CD4-positive, alpha-beta T cell treated with Interleukin-15 for 1 hour (primary cell): ENCODE measurements at places on chromosomes 6 and 20.

DNA sequence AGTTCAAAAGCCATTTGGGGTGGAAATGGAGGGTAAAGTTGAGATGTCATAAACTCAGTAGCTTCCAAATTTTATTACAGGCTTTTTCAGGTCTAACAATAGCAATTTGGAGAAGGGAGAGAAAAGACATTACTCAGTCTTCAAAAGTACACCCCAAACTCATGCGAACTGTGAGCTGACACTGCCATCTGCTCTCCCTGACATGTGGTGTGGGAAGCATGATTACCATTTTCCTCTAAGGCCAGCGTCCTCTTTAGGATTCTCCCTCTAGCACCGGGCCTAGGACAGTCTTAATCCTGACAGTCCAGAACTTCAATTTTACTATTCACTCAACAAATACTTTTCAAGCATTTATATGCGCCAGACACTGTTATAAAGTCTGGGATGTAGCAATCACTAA is 536.0 kb upstream of the JARID2 start:
- DNase-seq = no peak

DNA sequence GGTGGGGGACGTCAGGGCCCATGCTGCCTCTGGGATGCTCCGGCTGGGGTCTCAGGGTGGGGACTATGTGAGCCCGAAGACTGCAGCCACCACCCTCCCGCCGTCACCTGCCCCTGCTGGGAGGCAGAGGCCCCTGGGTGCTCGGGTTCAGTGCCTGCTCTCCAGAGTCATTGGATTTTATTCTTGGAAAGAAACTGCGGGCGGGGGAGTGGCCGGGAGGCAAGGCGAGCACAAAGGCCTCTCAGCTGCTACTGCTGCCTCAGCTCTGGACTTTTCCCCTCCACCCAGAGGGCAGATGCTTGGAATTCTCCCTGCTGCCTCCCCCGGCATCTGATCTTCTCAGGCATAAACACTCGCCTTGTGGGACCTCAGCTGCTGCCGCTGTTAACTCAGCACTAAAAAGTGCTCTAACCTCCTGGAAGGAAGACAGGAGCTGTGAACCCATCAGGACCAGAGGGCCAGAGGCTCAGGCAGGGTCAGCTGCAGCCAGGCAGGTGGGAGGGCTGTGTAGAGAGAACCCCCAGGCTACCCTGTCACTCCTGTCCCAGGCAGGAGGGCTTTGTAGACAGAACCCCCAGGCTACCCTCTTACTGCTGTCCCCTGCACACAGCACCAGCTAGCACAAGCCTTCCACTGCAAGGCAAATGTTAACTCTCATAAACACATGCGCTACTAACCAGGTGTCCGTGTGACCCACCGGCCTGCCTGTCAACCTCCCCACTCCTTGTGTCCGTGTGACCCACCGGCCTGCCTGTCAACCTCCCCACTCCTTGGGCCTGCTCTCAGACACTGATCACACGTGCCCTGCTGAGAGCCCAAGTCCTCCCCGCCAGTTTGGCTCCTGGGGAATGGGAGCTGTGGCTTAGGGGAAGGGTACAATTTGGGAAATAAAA is 9.4 kb upstream of the FRMD1 start:
- DNase-seq = no peak

- DNase-seq = no peak
Measured at GRCh38 chr6:52507557-52508260, 69.2 kb downstream of the TRAM2 start.

DNA sequence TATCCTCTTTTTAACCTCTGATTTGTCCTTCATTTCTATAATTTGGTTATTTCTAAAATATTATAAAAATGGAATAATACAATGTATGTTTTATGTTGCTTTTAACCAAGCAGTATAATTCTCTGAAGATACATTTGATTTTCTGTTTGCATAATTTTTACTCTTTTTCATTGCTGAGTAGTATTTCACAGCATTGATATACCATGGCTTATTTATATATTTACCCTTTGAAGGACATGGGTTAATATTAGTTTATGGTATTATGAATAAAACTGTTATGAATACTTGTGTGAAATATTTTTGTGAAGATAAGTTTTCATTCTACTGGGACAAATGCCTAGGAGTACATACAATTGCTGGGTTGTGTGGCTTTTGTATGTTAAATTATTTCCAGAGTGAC is 748.6 kb downstream of the TENT5A start:
- DNase-seq = no peak

- no peak for DNase-seq
Measured at GRCh38 chr6:65979120-65979519, 272.1 kb upstream of the EYS start.

DNA sequence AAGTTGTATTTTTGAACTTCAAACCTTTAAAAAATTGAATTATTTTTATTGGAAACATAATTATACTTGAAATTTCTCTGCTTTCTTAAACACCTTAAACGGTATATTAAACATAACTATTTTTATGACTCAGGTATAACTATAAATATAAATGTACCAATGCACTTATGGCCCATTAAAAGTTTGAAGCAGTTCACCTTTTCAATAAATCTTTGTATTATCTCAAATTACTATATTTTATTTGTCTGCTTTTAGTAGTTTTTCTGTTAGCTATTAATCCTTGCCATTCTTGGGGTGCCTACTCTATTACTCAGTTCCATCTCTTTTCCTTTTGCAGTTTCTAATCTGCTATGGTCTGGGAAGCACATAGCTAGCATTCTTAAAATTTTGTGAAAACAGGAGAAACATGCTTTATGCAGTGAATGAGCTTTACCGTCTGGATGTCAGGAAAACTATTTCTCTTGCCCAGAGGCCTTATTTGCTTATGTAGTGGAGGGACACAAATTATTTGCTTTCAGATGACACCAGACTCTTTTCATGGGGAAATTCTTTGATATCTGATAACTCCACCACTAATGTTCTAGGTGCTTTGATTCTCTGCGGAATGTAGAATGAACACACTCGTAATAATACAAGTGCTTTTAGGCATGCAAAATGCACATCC is 378.9 kb upstream of the CITED2 start:
- DNase-seq = no peak
